Lower leg skin (tissue), 4 donors: ENCODE measurements at places on chromosomes 3 and 15. TPM values are rescaled to one million over a fixed set of nuclear protein-coding genes. Genes with fewer than 3 reads are reported as not detected.

GRCh38 chr15:25391971-25392721 is 46.7 kb downstream of the UBE3A start:
- DNase-seq: no peak

DNA sequence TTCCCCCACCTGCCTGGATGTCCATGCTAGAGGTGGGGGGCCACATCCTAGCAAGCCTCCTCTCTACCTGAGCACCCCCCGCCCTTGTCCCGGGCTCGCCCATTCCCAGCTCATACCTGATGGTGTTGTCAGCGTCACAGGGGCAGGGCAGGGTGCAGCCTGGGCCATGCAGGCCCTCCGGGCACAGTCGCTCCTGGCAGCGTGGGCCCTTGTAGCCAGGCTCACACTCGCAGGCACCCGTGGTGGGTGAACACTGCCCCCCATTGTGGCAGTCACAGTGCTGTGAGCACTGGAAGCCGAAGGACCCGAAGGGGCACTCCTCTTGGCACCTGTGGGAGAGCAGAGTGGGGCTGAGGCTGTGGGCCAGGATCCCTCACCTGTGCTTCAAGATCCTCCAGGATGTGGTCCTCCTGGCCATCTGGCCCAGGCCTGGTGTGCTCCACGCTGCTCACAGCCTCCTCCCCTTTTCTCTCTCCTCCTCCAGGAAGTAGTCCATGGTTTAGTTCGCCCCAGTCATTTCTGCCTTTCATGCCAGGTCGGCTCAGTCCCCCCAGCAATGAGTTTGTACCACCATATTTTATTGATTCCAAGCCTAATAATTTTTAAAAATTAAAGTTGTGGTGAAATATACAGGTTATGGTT is 95.6 kb downstream of the RAB11A start:
- no peak for DNase-seq

DNA sequence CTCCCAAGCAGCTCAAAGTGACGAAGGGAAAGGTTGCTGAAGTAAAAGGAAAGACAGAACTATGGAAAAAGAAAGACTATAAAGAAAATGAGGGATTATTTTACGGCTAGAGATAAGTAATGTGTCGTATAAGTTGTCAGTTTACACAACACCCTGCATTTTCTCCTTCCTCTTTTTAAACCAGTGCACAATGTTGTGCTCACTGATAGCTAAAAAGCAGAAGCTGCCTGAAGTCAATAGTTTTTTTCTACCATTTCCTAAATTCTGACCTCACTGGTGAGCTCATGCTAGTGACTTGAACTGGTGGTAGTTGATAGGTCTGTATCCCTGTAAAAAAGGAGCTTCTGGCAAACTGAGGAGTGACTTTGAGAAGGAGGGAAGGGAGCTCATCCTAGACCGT is 368.6 kb upstream of the GBE1 start:
- DNase-seq: no peak

- no peak for DNase-seq
Measured at GRCh38 chr15:42804739-42805138, 67.8 kb upstream of the CDAN1 start.

GRCh38 chr3:156492801-156493261 is 62.1 kb downstream of the SSR3 start:
- DNase-seq: no peak

GRCh38 chr3:42557854-42558253 is 23.9 kb downstream of the SEC22C start:
- DNase-seq: no peak

GRCh38 chr3:164371681-164372080 is 706.6 kb downstream of the SI start:
- DNase-seq: no peak

- DNase-seq: no peak
Measured at GRCh38 chr15:56798639-56799038, 65.3 kb upstream of the ZNF280D start.

DNA sequence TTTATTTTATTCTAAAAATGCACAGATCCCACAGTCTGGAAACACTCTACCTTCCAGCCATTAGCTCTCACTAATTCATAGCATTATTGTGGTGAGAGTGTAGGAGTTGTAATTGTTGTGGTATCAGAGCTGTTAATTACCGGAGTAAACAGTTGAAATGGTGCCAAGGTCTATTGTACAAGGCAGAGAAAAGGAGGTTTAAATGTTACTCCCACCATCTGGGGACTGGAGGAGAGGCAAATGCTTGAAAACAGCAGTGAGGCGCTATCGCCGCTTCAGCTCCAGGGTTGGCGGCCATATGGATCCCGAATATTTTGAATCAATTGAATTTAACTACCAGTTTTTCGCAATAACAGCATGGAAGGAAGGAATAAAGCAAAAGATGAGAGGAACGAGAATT is 113.1 kb upstream of the C15orf61 start:
- no peak for DNase-seq

GRCh38 chr3:192170659-192171058 is 556.7 kb downstream of the FGF12 start:
- no peak for DNase-seq

RSL24D1 gene
- 42.6 TPM for total RNA-seq

IGSF11 gene
- 1.8 TPM for total RNA-seq

MGLL gene
- 50.1 TPM for total RNA-seq

SMARCC1 gene
- 47.1 TPM for total RNA-seq
